Activated CD4-positive, alpha-beta memory T cell treated with anti-CD3 and anti-CD28 coated beads, Interleukin-2, amount 10 ng/mL, durations not matched to agents 7 days and 5 days (primary cell): ENCODE measurements at places on chromosomes 12 and 14.
A peak's percentile ranks its signal among the peaks of the same experiment; 100 is the strongest.

- no peak for DNase-seq
Measured at GRCh38 chr14:50892255-50892654, 20.4 kb downstream of the ABHD12B start.

- DNase-seq = no peak
Measured at GRCh38 chr14:56817396-56817921, 7.2 kb upstream of the OTX2 start.

- no peak for DNase-seq
Measured at GRCh38 chr12:16939871-16940306, 333.9 kb upstream of the LMO3 start.

GRCh38 chr14:61215222-61216020 lies 65.7 kb downstream of the TMEM30B start:
- no peak for DNase-seq

- no peak for DNase-seq
Measured at GRCh38 chr12:14782756-14783155, 20.5 kb downstream of the WBP11 start.

GRCh38 chr12:65672441-65672840 lies 151.8 kb upstream of the HMGA2 start:
- no peak for DNase-seq

DNA sequence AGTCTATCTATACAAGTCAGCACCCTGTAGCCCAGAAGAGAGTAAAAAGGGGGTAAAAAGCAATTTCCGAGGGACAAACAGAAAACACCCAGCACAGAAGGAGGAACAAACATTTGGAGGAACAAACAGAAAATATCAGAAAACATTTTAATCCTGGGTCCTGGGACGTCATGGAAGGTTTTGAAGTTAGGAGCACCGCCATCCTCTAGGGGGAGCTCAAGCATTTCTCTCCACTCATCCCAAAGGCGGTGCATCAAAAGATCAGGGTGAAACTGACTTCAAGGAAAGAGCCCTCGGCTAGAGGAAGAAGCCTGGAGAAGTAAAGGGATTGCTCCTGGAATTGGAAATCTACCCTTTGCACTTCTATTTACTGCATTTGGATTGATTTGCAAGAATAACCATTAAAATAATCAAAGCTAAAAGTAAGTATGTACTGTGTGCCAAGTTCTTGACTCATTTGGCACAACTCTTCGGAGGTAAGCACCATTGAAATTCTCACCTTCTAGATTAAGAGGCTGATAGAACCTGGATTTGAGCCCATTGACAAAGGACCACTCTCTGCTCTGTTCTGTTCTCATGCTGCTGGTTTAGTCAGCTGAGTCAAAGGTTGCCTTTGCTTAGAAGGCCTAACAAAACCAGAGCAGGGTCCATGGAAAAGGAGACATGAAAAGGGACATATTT lies 17.2 kb upstream of the POC1B start:
- peak; percentile 66 for DNase-seq

DNA sequence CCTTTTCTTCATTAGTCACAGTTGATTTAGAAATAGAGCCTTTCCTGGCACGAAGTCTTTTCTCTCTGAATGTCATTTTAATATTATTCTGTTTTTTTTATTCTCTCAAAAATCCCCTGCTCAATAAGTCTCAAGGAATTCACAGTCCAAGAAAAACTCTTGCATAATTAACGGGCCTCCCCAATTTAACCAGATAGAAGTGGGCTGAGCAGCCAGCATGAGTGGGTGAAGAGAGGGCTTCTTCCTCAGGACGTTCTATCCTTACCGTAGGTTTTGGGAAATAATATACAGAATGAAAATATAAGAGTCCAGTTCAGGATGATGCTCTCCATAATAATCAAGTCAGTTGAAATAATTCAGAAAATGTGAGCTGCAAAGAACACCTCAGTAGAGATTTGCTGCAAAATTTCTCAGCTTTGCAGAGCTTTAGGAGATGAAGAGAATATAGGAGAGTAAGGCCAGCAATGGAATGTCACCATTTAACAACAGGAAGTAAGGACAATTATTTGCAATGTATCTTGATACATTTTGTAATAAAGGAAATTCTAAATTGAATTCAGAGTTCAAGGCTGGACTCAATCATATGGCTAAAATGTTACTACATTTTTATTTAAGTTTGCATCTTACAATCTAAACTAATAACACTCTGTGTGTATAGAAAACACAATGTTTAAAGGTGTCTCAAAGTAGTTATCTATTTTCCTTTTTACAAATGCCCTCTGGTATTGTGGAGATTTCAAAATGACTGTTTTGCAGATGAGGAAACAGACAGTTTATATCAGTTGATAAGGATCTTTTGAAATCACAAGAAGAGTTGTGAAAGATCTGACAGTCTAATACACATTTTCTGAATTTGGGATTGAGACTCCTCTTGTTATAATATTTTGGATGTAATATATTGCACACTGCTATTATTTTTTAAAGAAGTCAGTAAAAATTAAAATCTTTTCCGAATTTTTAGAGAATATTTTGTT lies 1724.1 kb upstream of the SEL1L start:
- no peak for DNase-seq

DNA sequence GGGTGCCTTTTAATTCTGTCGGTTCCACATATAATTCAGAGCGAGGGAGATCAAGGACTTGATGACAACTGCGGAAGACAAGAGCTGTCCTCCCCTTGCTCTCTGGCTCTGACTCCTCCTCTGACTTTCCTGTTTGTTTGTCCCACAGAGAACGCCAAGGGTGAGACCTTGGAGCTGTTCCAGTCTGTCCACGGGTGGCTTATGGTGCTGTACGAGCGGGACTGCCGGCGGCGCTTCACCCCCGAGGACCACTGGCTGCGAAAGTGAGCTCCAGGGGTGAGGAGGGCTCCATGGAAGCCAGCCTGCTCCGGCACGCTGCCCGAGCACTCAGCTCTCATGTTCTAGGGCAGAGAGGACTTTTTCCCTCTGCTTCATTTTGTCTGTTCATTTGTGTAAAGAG lies 32.8 kb downstream of the UBE3B start:
- DNase-seq = no peak

DNA sequence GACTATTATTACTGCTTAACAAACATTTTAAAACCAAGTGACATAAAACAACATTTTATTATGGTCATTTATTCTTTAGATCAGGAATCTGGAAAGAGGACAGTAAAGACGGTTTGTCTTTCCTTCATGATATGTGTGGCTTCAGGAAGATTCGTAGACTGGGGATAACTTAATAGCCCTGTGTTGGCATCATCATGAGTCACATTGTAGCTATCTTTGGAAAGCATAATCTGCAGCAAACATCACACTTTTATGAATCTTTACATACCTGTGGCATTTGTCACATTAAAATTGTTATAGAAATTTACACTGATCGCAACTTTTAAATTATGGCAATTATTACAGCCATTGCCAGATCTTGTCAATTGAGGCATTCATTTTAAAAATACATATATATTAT lies 397.1 kb downstream of the NOVA1 start:
- no peak for DNase-seq

DNA sequence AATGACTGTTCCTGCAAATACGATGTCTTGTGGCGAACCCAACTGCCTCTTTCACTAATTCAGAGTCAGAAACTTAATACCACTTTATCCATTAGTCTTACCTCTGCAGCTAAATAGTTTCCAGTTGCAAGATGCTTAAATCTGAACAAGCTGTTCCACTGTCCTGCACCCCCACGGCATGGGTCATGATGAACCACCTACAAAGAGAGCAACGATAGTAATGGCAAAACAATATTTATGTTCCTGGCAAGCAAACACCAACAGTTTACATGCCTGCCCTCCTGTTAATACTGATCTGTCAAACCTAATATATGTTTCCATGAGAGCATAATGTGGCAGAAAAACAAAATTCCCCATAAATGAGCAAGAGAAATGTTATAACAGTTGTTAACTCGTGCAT lies 121.9 kb downstream of the ITPR2 start:
- no peak for DNase-seq

DNA sequence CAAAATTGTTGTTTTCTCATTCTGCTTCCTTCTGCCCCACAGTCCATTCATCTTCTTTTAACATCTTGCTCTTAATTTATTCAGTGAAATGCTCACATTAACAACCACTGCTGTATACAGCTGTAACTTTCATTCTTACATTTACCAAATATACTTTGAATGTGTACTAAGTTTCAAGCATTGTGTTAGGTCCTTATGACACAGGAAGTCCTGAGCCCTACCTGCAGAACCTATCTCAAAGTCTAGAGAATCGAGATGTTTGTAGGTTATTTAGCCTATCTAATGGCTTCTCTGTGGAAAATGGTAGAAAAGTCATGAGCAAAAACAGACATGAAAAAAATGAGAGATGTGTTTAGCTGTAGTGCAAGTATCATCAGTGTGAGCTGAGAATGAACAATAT lies 117.6 kb upstream of the MGAT4C start:
- DNase-seq = no peak

GRCh38 chr14:38989922-38990546 lies 113.0 kb downstream of the SEC23A start:
- DNase-seq = no peak

DNA sequence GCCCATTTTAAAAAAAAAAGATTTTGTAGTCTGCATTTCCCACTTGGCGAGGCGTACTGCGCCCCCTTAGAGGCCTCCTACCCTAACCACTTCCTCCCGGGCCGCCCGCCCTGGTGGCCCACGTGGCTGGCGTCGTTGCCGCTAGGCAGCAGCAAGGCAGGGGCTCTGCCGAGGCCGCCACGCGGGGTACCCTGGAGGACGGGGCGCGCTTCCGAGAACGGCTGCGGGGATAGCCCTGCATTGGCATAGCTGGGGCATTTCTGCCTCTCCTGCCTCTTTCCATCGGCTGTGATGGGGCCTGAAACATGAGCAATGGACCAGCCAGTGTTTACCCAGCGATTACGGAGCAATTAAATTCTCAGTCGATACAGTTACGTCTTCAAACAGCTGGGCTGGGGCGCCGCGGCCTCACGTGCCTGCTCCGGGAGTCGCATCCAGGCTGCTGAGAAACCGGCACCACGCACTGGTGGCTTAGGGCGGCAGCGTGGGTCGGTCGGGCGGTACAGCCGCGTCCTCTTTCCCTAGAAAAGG lies 38.0 kb downstream of the IQSEC3 start:
- DNase-seq = no peak

- no peak for DNase-seq
Measured at GRCh38 chr12:26358651-26359050, 163.3 kb downstream of the SSPN start.

DNA sequence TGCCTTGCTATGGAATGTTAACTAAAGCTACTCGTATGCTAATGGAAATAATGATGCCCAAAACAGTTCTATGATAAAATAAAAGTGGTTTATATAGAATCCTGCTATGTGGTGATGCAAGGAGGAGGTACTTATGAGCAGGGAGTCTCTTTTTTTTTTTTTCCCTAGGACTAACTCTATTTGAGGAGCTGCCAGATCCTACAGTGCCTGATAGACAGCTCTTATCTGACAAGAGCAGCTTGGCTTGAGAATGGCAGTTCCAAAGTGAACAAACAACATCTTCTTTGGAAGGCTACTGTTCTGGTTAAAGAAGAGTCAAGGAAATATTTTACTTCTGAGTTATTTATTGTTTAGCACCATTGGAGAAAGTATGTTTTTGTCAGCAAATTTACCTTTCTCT lies 10.2 kb upstream of the ACSM4 start:
- no peak for DNase-seq

GRCh38 chr12:83573671-83574070 lies 887.0 kb downstream of the TMTC2 start:
- DNase-seq = no peak

GRCh38 chr14:41699486-41699885 lies 92.8 kb downstream of the LRFN5 start:
- DNase-seq = no peak

DNA sequence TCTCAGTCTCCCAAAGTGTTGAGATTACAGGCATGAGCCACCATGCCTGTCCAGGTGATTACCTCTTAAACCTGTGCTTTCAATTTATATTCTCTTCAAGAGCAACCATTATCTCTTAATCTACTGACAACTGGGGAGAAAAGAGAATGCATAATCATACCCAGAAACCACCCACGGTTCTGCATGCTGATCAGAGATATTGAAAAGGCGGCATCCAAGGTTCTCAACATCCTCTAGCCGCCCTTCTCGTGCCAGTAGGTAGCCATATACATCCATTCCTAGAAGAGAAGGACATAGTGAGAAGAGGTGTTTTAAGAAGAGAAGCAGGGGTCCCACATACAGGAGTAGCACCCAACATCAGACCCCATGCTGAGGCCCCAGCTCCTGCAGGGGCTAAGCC lies 20.8 kb downstream of the ANAPC7 start:
- peak; percentile 22 for DNase-seq

GRCh38 chr12:19025582-19025981 lies 104.0 kb upstream of the PLEKHA5 start:
- DNase-seq = no peak

GRCh38 chr12:82619644-82620043 lies 67.1 kb upstream of the TMTC2 start:
- DNase-seq = no peak

DNA sequence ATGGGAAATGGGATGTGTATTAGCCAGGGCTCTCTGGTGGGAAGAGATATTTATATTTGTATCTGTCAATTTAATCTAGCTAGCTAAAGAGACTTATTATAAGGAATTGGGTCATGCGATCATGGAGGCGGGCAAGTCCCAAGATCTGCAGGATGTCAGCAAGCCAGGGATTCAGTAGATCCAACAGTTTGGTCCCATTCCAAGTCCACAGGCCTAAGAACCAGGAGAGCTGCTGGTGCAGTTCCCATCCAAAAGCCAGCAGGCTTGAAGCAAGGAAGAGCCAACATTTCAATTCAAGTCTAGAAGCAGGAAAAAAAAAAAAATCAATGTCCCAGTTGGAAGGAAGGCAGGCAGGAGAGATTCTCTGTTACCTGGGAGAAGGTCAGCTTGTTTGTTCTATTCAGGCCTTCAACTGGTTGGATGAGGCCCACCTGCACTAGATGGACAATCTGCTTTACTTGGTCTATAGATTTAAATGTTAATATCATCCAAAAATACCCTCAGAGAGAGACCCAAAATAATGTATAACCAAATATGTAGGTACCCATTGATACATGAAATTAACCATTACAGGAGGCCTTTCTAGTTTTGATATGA lies 60.7 kb upstream of the BCAT1 start:
- no peak for DNase-seq

GRCh38 chr14:90642244-90642717 lies 173.9 kb downstream of the TTC7B start:
- DNase-seq = no peak
